H54 (cell line): ENCODE measurements at places on chromosomes 11 and 22.

DNA sequence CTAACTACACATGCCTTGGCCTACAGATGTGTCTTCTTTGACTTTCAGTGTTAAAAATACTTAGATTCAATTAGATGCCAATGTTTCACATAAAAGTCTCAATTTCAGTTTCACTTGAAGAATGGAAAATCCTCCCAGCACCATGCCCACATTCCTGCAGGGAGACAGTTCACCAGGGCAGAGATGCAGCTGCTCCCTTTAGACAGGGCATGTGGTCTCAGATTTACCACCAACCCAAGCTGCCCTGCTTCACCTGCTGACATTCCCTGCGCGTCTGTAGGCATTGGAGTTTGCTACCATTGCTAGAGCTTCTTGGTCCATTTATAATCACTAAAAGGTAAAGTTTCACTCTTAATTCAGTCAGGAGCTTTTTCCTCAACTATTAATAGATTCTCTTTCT is 113.9 kb downstream of the ARFGAP2 start:
- no peak for DNase-seq

GRCh38 chr11:123135863-123136446 is 59.1 kb downstream of the CLMP start:
- no peak for DNase-seq

DNA sequence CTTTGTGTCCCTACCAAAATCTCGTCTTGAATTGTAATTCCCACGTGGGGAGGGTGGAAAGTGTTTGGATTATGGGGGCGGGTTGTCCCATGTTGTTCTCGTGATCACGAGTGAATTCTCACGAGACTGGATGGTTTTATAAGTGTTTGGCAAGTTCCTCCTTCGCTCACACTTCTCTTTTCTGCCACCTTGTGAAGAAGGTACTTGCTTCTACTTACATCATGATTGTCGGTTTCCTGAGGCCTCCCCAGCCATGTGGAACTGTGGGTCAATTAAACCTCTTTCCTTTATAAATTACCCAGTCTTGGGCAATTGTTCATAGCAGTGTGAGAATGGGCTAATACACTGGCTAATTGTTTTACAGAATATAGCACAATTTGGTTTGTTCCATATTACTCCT is 326.3 kb downstream of the GRM5 start:
- DNase-seq = no peak

GRCh38 chr22:20663137-20663828 is 110.6 kb upstream of the SERPIND1 start:
- DNase-seq = no peak

- no peak for DNase-seq
Observed at GRCh38 chr11:73034331-73034730, 107.8 kb downstream of the FCHSD2 start.

- no peak for DNase-seq
Observed at GRCh38 chr11:59216641-59217564, 4.2 kb upstream of the MPEG1 start.

GRCh38 chr11:130115218-130115617 is 44.4 kb upstream of the ST14 start:
- DNase-seq = no peak

DNA sequence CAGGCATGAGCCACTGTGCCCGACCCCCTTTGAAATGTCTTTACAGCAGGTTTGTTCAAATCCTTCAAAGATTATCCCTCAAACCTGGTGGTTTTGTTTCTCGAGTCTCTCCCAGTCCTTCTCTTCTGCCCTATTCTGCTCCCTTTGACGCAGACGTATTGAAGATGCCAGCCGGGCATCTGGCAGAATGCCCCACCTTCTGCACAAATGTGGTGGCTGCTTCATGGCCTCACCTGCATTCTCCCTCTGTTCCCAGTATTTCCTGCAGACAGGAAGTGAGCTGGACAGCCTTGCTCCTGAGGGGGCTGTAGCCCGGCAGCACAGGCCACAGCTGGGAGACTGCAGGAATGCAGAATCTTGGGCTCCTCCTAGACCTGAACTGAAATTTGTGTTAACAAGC is 4.8 kb upstream of the NAP1L4 start:
- DNase-seq = no peak

GRCh38 chr22:41480397-41480735 is 11.4 kb downstream of the ACO2 start:
- DNase-seq = no peak

- DNase-seq = no peak
Observed at GRCh38 chr11:123608945-123609344, 45.5 kb downstream of the SCN3B start.

DNA sequence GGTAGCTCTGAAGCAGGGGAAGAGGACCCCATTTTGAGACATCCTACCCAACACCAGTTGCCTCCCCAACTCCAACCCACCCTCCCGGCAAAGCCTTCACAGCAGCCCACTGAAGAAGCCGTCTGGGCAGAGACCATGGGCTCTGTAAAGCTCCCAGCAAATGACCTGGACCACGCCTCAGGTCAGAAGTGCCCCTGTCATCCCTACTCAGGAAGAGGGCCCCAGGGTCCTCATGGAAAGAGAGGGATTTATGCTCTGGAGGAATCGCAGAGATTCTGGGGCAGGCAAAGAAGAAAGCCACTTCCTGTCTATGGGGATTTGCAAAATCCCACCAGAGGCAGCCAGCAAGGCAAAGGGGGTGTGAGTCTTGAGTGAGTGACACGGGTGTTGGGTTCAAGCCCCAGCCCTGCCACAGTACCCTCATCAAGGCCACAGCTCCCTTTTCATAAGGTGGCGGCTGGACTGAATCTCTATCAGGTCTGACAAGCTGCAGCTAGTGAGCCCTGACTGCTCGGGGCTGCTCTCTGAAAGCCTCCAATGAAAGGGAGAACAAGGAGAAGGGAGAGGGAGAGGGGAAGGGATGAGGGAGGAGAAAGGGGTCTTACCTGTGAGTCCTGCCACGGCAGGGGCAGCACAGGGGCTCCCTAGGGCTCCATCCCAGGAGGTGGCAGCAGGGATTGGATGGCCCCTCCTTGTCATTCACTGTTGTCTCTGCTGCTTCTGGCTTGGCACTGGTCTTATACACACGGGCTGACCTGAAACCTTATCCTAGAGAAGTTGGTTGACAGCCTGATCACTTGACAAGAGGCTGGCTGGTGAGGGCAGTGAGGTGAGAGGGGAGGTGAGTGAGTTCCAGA is at the start of gene UCP3:
Gene UCP3, minus strand, starts transcription at position 713 of the 857 bp plus-strand sequence. CDS start 2,043 bp downstream, outside the sequence.
- DNase-seq = no peak

DNA sequence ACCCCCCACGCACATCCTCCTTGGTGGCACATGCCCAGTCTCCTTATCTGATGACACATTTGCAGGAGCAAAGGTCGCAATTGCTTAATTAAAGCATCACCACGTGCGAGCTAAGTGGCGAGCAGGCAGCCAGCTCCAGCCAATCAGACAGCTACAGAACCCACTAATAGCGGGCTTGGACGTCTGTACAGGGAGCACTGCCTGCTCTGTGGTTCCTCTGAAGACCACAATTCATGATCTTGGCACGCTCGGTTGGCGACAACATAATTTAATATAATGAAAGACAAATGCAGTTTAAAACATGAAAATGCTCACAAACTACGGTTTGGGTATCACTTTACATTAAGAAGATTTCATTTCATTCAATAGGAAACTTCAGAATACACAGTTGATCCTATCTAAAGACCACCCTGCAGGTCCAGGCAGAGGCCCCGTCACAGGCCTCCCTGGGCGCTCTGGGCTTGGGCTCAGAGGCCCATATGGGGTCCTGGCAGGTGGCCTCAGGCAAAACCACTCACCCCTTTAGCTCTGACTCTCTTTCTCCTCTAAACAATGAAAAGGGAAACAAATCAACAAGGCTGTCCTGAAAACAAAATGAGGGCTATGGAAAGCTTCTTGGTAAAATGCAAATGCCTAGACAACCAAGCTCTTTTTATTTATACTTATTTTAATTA is 10.4 kb downstream of the PACSIN2 start:
- no peak for DNase-seq
